ENCODE measurements at places on chromosomes 4 and X.

- DNase-seq: no peak
These were observed 92.3 kb upstream of the SLC7A11 start for GRCh38 chr4:138334346-138335016.

- DNase-seq: no peak
These were observed 341.1 kb downstream of the RAPGEF2 start for GRCh38 chr4:159443975-159444374.

DNA sequence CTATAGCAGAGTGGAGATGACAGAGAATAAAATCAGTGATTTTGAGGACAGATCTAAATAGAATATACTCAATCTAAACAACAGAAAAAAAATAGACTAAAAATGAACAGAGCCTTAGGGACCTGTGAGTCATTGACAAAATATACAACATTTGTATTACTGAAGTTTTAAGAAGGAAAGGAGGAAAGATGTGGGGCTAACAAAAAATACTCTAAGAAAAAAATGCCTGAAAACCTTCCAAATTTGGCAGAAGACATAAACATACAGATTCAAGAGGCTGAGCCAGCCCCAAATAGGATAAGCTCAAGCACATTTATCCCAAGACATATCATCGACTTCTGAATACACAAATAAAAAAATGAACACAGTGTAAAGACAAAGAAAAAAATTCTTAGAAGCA is 123.6 kb upstream of the INTU start:
- no peak for DNase-seq

DNA sequence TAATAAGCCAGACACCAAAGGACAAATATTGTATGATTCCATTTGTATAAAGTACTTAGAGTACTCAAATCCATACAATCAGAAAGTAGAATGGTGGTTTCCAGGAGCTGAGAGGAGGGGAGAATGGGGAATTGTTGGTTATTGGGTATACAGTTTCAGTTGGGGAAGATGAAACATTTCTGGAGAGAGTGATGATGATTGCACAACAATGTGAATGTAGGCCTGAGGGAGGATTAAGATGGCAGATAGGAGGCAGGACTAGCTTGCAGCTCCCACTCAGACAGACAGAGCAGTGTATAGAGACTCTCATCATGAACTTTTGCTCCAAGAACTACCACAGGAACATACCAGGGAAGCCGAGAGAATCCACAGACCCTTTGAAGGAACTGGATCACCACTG is 75.7 kb upstream of the PAK3 start:
- DNase-seq: no peak

DNA sequence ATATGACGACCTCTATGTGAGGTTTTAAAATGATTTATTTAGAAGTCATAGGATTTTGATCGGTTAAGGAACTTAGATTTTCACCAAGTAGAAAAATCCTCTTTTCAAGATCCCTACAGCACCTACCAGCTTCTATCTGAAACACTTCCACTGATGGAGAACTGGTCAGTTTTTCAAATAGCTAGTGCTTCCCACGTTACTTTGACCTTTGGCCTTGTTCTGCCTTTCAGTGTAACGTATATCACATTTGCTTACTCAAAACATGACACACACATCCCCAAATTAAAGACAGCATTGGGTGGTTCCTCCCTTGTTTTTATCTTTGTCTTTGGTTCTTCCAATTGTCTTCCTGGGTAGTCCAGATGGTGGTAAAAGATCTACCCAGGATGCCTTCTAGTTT is 6.6 kb downstream of the LNX1 start:
- DNase-seq: no peak

DNA sequence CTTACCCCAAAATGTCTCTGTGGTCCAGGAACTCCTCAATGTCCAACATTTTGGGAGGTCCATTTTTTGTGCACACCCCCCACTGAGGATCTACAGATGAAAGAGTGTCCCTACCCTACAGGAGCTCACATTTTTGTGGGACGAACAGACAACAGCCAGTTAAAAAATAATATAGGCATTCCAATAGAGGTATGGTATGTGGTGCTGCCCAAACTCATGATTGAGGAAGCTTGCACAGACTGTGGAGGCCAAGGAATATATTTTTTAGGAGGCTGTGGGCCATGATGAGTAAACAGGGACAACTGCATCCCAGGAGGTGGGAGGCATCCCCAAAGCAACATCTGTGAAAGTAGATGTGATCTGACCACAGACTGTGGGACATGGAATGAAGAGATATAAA is 181.0 kb upstream of the HCCS start:
- DNase-seq: no peak

DNA sequence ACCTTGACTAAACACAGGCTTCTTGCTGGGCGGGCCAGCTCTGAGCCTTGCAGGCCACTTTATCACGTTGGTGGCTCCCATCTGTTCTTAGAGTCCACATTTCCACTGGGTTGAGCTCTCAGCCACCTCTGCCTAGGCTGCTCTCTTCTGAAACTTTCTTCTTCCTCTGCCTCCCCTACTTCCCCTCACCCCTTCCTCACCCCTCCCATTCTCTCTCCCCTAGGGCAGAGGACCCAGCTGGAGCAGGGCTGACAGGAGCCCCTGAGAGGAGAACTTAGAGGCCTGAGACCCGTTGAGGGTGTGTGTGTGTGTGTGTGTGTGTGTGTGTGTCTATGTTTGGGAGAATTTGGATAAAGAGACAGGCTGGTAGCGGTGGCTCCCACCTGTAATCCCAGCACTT is 19.9 kb upstream of the TMSB4X start:
- DNase-seq: no peak

- DNase-seq: no peak
These were observed 50.7 kb downstream of the FHL1 start for GRCh38 chrX:136198010-136198409.

DNA sequence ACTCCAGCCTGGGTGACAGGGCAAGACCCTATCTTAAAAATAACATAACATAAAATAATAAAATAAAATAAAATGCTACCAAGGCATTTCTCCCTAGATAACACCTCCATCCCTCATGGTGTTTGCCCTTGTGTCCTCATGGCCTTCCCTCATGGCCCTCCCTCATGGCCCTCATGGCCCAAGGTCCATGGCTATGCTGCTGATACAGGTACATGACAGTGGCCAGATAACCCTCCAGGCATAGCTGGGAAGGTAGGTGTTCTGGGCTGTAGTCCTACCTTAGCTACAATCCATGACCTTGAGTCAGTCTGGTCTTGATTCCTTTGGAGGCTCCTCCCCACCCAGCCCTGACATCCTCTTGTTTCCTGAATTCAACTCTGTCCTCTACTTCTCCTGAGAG is 75.2 kb downstream of the PJA1 start:
- no peak for DNase-seq

DNA sequence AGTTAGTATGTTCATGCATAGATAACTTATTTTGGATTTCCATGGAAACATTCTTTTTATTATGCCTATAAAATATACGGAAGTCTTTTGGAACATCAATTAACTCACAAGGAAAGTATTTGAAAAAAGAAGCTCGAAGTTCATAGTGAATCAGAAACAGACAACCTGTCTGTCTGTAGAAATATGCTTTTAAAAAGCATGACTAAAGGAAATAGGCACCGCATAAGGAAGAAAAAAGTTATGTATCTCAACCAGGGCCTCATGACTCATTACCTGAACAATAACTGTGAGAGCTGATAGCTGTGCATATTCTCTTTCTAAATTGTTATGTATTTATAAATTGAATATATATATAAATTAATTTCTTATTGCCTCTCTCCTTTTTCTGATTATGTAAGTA is 324.1 kb downstream of the TLL1 start:
- DNase-seq: no peak

- no peak for DNase-seq
These were observed 40.6 kb downstream of the MRPL1 start for GRCh38 chr4:77903186-77903585.

DNA sequence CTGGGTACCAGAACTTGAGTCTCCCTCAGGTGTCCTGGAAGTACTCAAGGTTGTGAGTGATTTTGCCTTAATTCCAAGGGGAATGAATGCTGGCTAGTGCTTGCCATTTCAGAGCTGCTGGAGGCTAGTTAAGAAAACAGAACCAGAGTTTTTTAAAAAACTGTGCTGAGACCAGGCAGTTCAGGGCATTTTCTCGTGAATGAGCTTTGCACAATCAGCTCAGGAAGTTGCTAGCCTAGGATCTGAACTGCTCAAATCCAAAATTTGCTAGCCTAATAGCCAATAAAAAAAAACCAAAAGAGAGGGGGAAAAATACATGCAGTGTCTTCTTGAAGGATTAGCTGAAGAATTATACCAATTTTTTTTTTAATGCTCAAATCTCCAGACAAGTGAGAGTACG is 292.7 kb downstream of the FBXW7 start:
- DNase-seq: no peak

DNA sequence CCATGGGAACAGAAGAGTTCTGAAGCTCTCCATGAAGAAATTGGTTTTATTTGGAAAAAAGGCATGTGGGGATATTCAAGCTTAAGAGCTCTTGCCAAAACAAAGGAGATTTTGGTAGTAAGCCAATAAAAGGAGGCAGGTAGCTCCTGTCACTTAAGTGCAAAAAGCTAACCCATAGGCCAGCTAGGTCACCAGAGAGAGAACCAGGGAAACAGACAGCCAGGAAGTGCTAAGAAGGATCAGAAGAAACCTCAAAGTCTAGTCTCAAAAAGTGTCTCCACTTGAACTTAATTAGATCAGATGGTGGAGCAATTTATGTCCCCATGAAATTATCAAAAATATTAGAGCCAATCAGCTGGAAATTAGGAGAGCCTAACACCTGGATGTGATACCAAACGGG is 49.2 kb downstream of the CD40LG start:
- DNase-seq: no peak

DNA sequence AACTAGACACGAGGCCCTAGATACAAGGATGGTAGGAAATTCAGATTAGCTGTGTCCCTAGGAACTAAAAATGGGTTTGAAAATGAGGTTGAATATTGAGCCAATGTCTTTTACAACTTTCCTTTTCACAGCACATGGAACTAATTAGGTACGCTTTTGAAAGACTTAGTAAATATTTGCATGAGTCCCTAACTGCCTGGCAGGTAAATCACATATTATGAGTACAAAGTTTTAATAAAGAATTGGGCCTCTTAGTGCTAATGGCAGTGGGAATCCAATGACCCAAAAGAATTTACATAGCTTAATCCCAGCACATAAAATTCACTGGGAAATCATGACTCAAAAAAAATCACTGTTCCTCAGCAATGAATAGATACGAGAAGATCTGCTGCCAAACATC is 16.8 kb downstream of the MUC7 start:
- DNase-seq: no peak

- no peak for DNase-seq
These were observed 1.3 kb downstream of the TCEAL8 start for GRCh38 chrX:103253608-103254007.

DNA sequence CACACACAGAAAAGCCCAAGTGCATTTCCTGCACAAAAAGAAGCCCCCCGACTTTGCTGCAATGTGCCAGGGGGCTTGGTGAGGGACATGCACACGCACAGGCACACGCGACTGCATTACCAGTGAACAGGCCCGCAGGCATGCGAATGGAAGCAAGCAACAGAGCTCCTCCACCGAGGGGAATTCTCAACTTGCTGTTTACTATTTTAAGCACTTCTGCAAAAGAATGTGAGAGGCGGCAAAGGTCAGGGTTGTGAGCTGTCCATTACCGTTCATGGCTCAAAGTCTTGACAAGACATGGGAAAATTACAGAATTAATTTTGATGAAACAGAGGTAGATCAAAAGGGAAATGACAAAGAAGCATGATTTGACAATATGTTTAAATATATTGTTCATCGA is 342.5 kb upstream of the NOCT start:
- DNase-seq: no peak

- no peak for DNase-seq
These were observed 202.7 kb downstream of the GBA3 start for GRCh38 chr4:22895482-22895881.

DNA sequence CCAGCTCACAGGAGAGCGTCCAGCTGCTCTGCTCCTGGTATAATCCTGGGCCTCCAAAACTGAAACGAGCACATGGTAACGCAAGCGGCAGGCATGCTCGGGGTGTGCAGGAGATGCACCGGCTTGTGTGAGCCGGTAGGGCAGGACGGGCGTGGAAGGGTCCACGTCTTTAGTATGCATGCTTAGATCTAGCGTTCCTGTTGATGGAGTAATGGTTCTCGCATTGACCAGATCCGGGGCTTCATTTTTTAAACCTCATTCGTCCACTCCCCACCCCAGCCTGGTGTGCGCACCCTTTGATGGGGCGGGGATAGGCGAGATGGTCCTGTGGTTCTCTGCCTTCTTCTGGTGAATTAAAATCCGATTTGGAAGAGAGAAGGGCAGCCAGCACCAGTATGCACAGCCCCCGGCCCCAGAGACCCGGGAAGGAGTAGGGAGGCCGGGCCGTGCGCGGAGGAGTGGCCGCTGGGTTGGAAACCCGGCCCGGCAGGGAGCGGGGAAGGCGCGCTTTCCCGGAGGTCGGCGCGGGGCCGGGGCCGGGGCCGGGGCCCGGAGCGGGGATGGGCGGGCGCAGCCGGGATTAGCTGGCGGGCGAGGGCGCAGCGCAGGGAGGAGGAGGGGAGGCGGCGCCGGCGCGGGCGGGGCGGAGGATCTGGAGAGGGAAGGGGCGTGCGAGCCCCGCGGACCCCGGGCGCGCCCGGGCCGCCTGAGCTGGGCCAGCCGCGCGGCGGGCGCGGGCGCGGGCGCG is 39.9 kb downstream of the FAM149A start:
- peak; percentile 22 for DNase-seq

DNA sequence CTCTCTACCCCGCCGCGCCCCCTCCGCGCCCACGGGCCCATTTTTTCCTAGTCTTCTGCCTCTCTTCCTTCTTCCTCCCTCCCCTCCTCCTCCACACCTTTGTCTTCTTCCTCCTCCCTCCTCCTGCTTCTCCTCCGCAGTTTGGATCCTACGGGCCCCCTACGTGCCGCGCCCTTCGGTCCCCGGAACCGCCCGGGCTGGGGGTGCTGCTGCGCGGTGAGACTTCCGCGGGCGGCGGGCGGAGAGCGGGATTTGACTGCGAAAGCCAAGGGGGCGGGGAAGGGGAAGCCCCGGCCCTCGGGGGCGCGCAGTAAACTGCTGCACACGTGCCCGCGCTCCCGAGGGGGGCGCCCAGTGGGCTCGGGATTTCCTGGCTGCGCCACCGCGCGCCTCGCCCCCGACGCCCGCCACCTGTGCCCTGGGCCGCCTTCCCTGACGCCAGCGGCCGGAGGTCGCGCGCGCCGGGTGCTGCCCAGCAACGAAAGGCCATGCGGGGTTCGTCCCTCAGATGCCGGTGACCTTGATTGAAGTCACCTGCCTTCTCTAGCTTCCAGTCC is 3.3 kb upstream of the NKX3-2 start:
- DNase-seq: peak; percentile 43

DNA sequence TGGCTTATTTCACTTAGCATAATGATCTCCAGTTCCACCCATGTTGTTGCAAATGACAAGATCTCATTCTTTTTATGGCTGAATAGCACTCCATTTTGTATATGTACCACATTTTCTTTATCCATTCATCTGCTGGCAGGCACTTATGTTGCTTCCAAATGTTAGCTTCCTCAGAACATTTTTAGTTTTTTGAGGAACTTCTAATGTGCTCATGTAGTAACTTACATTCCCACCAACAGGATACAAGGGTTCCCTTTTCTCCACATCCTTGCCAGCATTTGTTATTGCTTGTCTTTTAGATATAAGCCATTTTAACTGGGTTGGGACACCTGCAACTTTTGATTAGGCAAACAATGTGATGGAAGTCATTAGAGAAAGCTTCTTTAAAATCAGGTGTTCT is 454.2 kb downstream of the NLGN4X start:
- DNase-seq: no peak

- no peak for DNase-seq
These were observed at the start of gene SLC4A4 for GRCh38 chr4:71338846-71339593. Gene SLC4A4, plus strand, starts transcription at chr4:71339020.

GRCh38 chrX:120147537-120147936 is 10.9 kb upstream of the RHOXF2 start:
- DNase-seq: no peak

GRCh38 chrX:131746491-131746968 is 202.7 kb downstream of the OR13H1 start:
- no peak for DNase-seq
